ENCODE measurements at places on chromosomes 2 and 18.
A peak's percentile ranks its signal among the peaks of the same experiment; 100 is the strongest.

- DNase-seq, result no peak
These were observed 40.9 kb downstream of the CELF4 start for GRCh38 chr18:37524498-37525261.

- DNase-seq, result no peak
These were observed 86.8 kb upstream of the NEDD4L start for GRCh38 chr18:57957210-57957609.

DNA sequence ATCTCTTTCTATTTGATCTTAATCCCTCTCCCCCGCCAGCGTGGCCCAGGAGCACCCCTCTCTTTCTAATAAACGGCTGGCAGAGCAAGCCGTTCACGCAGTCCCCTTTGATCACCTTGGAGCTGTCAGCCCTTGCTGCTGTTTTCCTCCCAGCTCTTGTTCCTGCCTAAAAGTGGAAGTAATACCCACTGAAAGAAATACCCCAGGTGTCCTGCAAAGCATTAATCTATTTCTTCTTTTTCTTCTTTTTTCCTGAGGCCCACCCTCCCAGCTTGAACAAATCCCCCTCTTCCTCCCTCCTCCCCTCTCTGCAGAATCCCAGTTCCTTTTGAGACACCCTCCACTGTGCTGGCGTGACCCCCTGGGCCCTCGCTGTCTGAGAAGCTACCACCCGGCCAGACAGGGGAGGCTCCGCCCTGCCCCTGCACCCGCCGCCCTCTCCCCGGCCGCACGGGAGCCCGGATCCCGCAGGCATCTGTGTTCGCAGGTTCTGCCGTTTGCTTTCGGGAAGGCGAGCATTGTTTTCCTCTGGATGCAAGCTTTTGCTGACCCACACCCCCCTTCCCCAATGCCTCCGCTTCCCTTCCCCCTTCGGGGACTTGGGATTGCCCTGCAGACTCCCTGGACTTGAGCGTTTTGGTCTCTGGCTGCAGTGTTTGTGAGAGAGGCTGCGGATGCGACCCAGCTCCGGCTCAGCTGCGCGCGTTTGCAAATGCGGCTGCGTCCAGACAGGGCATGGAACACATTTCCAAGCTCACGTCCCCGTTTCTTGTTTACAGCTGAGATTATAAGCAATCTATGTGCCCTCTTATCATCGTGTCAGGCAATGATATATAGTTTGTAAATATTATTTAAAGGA is 631.5 kb downstream of the NYAP2 start:
- peak; percentile 73 for DNase-seq

- no peak for DNase-seq
These were observed 3.1 kb downstream of the PAIP2B start for GRCh38 chr2:71223767-71224333.

DNA sequence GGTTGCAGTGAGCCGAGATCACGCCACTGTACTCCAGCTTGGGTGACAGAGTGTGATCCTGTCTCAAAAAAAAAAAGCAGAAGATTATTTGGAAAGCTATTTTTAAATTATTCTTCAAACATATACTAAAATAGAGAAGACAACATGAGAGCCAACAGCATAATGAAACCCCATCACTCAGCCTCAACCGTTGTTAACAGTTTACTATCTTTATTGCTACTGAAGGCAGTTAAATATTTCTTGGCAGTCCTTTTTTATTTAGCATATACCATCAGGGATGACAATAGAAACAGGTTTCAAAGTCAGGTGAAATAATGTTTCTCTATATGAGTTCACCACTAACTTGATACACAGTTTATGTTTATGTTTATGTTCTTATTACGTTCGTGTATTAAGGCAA is 157.2 kb downstream of the NEDD4L start:
- no peak for DNase-seq

- DNase-seq, result no peak
These were observed 76.4 kb downstream of the LIPG start for GRCh38 chr18:49638209-49638785.

DNA sequence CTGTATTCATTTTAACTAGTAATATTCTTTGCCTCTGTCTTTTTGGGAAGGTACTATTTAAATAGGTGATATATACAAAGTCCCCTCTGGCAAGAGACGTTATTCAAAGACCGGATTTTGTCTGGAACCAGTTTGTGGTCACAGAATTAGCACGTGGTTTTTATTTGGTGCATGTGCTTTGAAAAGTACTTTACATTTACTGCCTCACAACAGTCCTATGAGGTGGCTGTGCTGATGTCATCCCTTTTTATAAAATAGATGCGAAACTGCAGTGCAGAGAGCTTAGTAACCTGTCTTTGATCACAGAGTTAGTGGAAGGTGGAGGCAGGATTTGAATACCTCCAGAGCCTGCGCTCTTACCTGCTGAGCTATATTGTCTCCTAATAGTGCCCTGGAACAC is 4.0 kb downstream of the LPIN1 start:
- no peak for DNase-seq

DNA sequence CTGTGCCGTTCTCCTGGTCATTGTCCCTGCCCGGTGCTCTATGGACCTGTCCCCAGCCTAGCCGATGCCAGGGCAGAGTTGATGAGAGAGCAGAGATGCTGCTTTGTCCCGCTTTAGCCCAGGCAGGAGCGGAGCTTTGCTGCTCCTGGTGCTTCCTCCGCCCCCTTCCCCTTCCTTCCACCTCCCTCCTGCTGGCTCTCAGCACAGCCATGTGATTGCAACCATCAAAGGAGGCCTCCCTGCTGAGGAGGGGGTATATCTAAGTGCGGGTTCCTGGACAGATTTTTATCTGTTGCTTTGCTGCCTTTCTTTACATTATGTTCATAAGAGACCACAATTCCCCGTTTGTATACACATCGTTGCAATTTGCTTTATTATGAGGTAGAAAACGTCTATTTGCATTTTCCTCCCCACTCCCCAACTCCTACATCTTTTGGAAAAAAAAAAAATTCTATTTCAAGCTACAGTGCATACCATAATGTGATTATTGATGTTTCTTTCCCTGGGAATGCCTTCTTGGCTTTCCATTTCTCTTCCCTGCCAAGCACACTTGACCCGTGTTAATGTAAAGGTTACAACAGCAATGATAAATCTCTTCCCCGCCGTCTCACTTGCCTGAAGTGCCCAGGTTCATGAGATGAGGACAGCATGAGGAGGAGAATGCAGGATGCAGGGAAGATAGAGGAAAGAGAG is 25.4 kb downstream of the ALPK2 start:
- DNase-seq, result no peak

DNA sequence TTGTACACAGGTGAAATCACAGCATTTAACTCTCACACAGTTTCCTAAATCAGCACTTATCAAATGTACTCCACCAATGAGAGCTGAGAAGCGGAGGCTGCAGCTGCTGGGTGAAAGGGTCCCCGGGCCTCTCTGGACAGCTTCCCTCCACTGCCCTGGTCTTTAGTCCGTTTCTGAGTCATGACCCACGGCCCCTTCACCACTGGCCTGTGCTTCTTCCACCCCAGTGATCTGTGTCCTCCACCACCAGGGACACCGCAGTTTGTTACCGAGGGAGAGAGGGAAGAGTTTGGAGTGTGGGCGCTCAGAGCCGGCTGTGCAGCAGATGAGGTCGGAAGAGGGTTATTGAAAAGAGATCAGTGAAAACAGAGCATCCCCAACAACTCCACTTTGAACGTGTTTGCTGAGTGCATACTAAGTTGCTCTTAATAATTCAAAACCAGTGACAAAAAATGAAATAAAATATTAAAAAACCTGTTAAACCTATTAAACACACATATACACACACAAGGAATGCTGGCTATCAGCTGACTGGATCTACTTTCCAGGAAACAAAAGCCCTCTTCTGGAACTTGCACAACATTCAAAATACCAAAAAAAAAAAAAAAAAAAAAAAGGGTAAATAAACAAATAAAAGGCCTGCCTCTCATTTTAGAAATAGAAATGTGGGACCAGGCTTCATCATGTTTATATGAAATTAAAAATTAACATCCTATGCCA is 54.1 kb downstream of the PXDN start:
- no peak for DNase-seq

DNA sequence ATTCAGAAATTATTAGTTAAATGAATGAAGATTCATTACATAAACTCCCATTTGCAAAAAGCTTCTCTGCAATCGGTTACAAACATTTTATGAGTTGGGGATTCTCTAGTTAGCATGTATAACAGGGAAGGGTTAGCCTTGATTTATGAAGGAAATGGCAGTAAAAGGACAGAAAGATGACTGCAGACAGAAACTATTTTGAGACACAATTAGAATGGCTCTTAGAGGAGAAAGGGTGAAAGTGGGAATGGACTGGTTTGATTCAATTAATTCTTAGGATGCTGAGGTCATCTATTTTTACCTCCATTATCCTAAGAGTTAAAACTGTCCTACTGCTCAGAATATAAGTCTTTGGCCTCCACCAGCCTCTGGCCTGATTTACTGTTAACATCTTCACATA is 250.8 kb upstream of the DLGAP1 start:
- DNase-seq, result no peak

- no peak for DNase-seq
These were observed 15.8 kb downstream of the D2HGDH start for GRCh38 chr2:241750076-241750840.

GRCh38 chr18:76725445-76725844 is 96.9 kb upstream of the ZNF236 start:
- no peak for DNase-seq

GRCh38 chr2:239932881-239933735 is 92.0 kb downstream of the NDUFA10 start:
- no peak for DNase-seq

All from AG08396 (cell line).